ENCODE measurements at places on chromosomes 16 and 17.

DNA sequence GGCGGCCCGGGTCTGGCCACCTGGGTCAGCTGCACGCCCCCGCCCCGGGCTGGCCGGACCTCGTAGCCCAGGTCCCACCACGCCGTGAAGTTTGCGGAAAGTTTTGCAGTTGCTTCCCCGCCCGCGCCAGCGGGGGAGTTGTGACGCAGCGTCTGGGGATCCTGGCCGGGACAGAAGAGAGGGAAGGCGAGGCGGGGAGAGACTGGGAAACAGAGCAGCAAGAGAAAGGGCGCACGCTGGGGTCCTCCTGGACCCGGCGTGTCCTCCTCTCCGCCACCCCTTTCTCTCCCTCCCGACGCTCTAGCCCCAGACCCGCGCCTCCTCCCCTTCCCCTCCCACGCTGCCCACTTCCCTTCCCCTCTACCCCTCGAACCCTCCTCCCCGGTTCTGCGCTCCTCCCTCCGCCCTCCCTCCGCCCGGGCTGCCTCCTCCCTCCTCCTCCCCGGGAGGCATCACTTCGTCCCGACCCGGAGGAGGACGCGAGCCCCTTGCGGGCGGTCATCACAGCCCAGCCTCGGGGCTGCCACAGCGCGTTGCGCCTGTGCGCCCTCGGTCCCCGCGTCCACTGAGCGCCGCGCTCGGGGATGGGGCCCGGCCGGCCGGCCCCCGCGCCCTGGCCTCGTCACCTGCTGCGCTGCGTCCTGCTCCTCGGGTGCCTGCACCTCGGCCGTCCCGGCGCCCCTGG is at the start of gene MRC2:
Gene MRC2, plus strand, starts transcription at position 452 of the 685 bp plus-strand sequence. Its CDS starts 133 bp downstream, at position 585.
- DNase-seq, result peak; percentile 53

DNA sequence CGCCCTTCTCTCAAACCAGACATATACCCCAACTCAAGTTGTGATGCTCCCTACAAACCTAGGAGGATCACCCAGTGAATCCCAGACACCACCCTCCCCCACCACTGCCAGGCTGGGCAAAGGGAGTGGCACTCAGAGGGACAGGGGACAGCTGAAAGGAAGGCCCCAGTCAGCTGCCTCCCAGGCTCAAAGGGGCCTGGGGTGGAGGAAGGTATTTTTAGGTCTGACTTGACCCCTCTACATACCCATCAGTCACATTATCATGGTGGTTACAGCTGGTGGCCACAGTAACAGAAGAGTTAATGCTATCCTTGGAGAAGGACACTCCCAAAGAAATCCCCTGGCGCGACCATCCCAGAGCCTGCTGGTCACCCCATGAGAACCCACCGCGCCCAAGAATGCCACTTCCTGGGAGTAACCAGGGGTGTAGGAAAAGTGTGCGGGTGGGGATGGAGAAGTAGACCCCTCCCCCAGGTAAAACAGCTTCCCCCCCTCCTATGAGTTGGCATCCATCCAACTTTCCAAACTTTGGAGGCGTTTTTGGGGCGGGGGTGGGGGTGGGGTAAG is 1.1 kb downstream of the CACNB1 start:
- DNase-seq, result no peak

- no peak for DNase-seq
Observed at GRCh38 chr16:87033541-87034300, 283.5 kb downstream of the C16orf95 start.

- peak; percentile 74 for DNase-seq
Observed at GRCh38 chr16:50671644-50672260, 9.4 kb downstream of the SNX20 start.

DNA sequence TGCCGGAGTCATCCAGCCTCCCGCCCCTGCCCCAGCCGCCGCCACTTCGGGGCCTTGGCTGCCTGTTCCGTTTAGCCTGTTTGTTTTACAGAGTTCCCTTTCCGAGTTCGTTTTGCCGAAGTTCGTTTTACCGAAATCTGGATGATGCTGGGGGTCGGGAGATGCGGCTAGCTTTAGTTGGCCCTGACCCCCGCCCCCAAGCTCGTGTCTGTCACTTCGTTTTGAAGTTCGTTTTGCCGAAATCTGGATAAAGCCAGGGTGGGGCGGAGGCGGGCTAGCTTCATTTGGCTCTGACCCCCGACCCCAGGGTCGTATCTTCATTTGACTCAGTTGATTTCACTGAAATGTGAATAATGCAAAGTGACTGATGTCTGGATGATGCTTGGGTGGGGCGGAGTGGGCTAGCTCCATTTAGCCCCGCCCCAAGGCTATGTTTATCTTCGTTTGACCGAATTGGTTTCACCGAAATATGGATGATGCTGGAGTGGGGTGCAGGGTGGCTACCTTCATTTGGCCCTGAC is 591 bp downstream of the PSMD7 start:
- DNase-seq, result peak; percentile 32
